ENCODE measurements at places on chromosomes 16 and 17. TPM values are rescaled to one million over a fixed set of nuclear protein-coding genes. Genes with fewer than 3 reads are reported as not detected.

Gene ELP5
- 81.0 TPM for total RNA-seq

Gene KRT33B
- total RNA-seq = not detected

Gene MRPL12
- 82.6 TPM for total RNA-seq

Gene RASD1
- 0.21 TPM for total RNA-seq

Gene IL32
- total RNA-seq = 24.0 TPM

Gene ITGAX
- 1.2 TPM for total RNA-seq

Gene SLC47A1
- total RNA-seq = 1.1 TPM

Gene SLC16A6
- total RNA-seq = 1.6 TPM

Gene HOXB5
- total RNA-seq = not detected

Gene TP53TG3B
- not detected for total RNA-seq

Gene SCIMP
- not detected for total RNA-seq

Gene CRLF3
- total RNA-seq = 15.0 TPM

Gene DPEP3
- not detected for total RNA-seq

Gene SMPD3
- total RNA-seq = 0.25 TPM

Gene ADGRG3
- not detected for total RNA-seq

Gene KCNH6
- not detected for total RNA-seq

Gene FNDC8
- not detected for total RNA-seq

Gene MYCBPAP
- 0.19 TPM for total RNA-seq

All from MCF 10A (cell line).